ELF-1 (cell line): ENCODE measurements at places on chromosomes 13 and 19.
A peak's percentile ranks its signal among the peaks of the same experiment; 100 is the strongest.

GRCh38 chr13:24506698-24507335 lies 5.8 kb downstream of the PARP4 start:
- no peak for DNase-seq

DNA sequence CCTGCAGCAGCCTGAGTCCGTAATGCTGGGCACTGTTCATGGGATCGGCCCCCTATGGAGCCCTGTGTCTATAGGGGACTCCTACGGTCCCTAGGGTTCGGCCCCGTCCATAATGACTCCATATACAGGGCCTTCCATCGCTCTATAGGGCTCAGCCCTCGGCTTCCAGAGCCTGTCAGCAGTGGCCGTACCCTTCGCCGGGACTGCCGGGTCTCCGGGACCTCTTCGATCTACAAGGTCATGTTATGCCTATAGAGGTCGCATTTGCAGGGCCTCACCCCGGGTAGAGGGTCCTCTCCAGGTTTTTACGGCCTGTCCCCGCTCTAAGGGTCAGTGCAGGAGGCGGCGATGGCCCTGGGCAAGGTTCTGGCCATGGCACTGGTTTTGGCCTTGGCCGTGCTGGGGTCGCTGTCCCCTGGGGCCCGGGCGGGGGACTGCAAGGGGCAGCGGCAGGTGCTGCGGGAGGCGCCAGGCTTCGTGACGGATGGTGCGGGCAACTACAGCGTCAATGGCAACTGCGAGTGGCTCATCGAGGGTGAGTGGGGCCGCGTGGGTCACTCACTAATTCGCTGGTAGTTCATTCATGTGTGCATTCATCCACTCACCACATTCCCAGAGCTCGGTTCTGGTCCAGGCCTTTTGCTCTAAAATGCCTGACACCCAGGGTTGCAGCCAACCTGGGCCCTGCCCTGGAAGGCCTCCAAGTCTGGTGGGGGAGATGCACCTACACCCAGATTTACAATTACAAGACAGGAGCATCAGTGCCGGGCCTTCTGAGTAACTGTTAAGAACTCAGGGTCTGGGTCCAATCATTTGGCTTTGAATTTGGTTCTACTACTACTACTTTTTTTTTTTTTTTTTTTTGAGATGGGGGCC lies 699 bp downstream of the MEGF8 start:
- DNase-seq = peak; percentile 24

DNA sequence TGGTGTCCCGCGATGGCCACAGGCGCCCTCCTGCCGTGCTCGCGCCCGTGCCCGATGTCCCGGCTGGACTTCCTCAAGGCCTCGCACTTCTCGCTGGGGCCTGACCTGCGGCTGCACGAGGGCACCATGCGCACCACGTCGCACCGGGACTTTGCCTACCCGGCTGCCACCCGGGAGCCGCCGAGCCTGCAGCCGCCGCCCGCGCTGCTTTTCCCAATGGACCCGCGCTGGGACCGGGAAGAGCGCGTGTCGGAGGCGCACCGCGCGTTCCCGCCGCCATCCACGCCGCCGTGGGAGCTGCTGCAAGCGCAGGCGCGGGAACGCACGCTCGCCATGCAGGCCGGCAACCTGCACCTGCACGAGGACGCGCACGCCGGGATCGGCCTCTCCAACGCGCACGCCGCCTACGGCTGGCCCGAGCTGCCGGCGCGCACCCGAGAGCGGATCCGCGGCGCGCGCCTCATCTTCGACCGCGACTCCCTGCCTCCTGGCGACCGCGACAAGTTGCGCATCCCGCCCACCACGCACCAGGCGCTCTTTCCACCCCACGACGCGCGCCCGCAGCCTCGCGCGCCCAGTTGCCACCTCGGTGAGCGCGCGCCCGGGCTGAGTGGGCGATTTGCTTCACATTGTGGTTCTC lies 12.1 kb upstream of the PEX11G start:
- DNase-seq = peak; percentile 89

DNA sequence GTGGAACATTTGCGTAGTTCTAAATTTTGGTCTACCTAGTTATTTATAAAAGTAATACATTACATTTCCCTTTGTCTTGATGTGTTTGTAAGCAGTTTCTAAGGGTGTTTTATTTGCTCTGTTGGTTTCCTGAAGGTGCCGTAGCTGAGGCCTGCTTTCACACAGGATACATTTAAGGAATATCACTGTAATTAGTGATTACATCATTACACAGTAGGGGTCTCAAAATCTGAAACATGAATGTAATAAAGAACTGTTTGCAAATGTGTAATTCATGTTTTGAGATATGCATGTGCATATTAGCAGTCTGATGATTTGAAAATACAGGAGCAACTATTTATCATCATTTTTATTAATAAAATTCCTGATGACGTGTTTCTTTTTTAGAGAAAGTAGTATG lies 281.8 kb downstream of the MTUS2 start:
- no peak for DNase-seq

GRCh38 chr19:23436318-23436717 lies 41.0 kb upstream of the ZNF91 start:
- peak; percentile 12 for DNase-seq

- DNase-seq = no peak
Observed at GRCh38 chr19:38879400-38879751, 1.3 kb upstream of the RINL start.

DNA sequence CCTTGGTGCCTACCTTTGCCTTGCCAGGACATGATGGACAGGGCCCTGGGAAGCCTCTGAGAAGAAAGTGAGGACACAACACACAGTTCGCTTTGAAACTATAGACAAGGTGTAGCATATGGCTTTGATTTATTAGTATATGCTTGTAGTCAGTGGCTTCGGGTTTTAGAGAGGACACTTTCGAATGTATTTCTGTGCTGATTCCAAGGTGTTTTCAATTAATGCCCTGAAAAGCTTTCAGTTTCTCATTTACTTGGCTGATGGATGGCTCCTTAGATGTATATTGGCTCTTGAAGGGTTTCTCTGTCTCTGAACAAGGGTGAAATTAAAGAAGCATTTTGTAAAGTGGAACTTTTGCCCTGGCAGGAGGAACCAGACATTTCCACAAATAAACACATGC lies 106.9 kb downstream of the POSTN start:
- DNase-seq = peak; percentile 15

DNA sequence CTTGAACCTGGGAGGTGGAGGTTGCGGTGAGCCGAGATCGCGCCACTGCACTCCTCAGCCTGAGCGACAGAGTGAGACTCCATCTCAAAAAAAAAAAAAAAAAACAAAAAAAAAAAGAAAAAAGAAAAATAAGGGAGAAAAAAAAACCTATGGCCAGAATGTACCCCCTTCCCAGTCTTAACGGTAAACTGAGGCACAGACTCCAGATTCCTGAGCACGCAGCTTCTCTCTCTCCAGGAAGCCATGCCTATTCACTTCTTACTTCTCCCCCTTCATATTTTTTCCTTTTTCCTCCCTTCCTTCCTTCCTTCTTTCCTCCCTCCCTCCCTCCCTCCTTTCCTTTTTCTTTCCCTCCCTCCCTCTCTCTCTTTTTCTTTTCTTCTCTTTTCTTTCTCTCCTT lies 5.4 kb downstream of the ADGRE2 start:
- DNase-seq = no peak

DNA sequence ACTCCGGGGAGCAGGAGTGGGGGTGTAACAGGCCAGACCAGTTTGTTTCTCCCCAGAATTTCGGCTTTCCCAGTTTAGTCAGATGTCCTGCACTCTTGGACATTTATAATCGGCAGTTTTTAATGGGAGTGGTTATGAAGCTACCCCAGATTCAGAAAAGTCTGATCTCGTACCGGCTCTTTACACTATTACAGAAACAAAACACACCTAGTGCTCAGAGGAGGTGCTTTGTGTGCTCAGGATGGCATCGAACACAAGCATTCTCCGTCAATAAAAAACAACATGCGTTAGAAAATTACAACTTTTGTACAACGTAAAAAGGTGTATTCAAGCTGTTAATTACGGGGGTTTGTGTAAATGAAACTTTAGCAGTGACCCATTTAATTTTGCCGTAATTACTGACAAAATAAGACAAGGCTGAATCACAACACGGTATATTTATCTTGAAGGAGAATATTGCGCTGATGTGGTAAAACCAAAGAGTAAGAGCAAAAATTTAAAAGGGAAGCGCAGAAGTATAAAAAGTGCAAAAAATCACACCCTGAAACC lies 6.6 kb upstream of the SOX1 start:
- no peak for DNase-seq

GRCh38 chr19:2483084-2483483 lies 7.2 kb downstream of the GADD45B start:
- no peak for DNase-seq

GRCh38 chr13:41691274-41691673 lies 233.9 kb downstream of the RGCC start:
- no peak for DNase-seq

DNA sequence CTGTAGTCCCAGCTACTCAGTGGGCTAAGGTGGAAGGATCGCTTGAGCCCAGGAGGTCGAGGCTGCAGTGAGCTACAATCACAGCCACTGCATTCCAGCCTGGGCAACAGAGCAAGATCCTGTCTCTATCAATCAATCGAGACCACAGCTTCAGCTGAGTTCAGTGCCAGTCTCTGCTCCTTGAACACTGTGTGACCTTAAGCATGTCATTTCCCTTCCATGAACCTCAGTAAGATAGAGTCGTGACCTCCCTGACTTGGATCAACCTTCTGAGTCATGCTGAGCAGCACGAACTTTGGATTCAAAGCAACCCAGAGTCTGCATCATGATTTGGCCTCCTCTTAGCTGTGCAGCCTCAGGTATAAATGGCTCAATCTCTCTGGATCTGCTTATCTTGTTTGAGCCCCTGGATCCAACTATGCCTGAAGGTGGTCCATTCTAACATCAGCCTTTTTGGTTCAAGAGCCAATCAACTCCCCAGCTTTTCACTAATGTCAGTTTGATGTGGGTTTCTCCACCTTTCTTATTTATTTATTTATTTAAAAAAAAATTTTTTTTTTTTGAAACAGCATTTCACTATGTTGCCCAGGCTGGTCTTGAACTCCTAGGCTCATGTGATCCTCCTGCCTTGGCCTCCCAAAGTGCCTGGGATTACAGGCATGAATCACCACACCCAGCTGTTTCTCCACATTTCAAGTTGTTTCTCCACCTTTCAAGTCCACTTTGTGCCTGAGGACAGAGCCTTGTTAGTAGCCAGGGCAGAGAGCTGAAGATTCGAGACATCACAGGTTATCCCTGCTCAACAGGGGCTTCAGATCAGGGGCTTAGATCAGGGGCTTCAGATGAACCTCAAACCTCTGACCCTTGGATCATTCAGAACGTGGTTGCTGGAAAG lies 26.4 kb downstream of the PTPRS start:
- DNase-seq = no peak

GRCh38 chr19:4241824-4242430 lies 5.0 kb upstream of the YJU2 start:
- DNase-seq = no peak

DNA sequence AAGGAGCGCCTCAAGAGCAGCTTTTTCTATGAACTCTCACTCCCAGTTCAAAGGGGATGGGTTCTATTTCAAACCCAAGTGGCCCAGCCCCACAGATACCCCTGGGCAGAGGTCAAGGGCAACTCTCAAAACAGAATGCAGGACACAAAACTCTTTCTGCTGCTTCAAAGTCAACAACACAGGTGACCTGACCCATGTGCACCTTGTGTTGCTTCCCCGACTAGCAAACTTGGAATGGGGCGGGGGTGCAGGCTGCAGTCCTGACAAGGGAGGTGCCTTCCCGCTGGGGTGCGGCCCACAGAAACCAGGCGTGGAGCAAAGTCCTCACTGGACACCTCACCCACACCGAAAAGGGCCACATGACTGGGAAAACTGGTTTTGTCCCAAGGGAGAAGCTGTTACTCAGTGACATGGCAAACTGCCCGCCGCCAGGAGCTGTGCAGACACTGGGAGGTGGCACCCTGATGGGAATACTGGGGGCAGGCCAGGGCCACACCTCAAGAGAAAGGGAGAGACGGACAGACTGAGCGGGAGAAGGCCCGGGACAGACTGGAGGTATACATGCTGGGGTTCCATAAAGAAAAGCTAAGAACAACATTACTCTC lies 17.4 kb downstream of the ZC3H4 start:
- no peak for DNase-seq

DNA sequence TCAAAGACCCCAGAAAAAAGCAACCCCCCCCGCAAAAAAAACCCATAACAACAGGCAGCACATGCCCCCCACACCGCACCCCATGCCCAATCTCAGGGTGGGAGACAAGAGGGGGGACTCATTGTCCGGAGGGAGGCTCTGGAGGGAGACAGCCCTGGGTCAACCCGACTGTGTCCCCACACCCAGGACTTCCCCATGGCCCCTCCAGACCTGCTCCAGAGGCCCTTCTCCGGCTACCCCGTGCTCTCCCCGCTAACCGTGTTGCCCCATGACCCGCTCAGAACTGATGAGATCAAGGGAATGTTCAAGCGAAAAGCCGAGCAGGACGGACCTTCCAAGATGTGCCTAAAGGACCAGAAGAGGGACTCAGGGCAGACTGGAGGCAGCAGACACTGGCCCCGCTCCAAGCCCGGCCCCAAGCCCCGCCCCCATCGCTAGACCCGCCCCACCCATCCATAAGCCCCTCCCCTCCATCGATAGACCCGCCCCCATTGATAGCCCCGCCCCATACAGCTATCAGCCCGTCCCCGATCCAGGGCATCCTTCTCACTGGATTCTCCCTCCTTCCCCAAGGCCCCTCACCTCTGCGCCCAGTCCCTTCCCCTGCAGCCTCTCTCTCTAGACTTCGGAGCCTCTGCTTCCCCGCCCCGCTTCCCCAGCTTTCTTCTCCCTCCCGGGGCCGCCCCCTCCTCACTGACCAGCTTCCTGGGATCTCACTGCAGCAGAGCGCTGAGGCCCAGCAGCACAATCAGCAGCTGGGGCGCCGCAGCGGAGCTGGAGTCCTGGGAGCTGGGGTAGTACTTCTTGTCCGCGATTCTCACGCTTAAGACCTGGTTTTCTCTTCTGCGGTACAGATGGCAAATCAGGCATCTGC lies 2.2 kb downstream of the BST2 start:
- DNase-seq = peak; percentile 75

DNA sequence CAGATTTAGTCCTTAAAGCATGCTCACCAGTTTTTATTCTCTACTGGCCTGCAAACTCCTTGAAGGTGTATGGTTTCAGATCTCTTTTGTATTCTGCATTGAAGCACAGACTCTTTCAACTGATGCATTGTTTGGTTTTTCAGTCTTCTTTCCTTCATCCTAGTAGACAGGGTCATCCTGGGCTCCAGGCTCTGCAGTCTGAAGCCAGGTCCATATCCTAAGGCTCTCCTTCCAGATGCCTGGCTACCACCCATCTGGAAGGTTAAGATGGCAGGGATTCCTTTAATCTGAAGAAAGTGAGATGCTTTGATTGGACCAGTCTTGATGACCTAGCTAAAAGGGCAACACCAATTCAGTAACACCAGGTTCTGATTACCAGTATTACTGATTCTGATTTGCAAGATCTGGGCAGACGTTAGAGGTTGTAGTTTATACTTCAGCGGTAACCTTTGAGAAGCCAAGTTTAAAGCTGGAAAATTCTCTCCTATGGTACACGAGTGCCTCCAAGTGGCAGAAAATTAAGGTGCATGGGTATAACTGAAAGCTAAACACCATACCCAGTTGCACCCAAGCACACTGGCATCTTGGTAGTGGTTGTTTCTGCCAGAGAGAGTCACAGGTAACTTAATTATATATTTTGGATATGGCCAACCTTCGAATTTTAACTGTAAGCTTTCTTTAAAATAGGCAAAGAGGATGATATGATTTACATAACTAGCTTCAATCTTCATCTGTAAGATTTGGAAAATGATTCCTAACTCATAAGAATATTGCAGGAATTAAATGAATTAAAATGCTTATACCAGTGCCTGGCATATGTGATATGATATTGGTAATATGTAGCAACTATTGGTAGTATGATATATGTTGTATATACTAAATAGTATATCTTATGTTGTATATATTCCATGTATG lies 1651.9 kb upstream of the MIR17HG start:
- peak; percentile 57 for DNase-seq

- DNase-seq = no peak
Observed at GRCh38 chr13:65155861-65156260, 2074.3 kb downstream of the PCDH9 start.
